ENCODE measurements at places on chromosomes 16 and 17.
A peak's percentile ranks its signal among the peaks of the same experiment; 100 is the strongest.

DNA sequence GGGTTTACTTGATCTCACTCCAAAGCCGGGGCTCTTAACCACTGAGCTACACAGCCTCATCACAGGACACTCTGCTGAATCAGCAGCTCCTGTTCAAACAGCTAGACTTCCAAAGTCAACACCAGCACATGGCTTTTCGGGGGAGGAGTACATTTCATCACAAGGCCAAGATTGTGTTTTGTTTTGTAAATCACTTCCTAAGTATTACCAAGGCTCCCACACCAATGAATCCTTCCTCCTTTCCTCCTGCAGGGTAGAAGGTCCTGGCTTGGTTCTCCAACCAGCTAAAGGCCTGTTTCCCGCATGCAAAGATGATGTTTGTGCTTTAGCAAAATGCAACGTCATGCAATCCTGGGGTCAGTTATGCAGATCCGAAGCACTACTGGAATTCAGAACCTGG lies 152.5 kb downstream of the XYLT1 start:
- DNase-seq = peak; percentile 59

- no peak for DNase-seq
Observed at GRCh38 chr17:82127704-82128103, 29.7 kb upstream of the FASN start.

DNA sequence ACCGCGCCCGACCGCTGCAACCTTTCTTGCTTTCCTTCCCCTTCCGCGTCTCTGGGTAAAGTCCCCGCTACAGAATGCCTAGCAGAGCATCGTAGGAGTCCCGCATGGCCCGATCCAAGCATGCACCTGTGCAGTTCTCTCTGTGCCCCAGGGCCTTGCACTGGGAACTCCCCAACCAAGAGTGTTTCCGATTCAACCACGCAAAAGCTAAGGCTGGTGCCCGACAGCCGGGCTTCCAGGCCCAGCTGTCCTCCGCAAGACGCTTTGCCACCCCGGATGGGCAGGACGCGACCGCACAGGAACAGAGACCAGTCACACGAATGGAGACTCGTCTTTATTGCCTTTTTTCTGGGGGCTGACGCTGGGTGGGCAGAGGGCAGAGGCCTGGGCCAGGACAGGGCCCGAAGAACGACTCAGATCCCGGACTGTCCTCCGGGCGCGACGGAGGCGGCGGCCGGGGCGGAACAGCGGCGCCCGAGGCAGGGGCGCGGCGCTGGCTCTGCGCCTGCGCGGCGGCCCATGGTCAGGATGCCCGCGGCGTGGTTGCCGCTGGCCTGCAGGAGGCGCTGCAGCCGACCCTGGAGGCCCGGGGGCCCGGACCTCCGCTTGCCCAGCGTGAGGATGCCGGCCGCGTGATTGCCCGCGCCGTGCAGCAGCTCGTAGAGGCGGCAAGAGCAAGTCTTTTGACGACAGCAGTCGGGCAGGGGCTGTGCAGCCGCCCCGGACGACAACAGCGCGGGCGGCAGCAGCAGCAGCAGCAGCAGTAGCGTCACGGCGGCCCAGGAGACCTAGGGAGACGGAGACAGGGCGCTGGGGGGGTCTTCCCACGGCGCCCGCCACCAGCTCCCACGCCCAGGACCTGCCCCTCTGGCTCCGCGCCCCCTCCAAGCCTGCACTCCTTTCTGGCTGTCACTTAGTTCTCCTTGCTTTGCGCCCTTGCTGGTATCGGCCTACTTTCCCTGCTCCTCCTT lies 1.2 kb downstream of the HCRT start:
- DNase-seq = peak; percentile 89

DNA sequence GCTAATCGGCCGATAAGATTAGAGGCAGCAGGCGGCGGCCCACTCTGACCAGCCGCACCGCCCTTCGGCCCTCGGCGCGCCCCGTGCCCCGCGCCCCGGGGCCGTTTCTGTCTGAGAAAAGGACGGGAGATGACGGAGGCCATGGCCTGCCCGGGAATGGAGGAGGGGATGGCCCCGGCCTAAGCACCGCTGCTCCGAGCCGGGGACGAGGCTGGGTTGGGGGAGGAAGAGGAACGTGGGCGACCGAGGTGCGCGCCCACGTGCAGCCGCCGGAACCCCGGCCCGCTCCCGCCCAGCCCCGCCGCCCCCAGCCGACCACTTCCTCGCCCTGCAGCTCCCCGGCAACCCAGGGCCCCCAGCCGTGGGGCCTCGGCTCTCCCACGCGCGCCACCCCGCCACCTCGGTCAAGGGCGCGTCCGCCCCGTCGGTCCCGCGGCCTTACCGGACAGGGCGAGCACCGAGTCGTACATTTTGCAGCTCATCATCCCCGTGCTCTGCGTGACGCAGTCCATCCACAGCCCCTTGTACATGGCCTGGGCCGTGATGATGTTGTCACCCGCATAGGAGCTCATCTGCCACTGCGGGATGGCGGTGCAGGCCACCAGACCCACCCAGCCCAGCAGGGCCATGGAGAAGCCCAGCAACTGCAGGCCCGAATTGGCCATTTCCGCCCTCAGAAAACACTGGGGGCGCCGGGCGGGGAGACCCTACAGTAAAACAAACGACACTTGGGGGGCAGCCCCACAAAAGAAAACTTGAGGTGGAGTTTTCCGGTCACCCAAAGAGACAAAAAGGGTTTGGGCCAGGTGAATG lies 693 bp downstream of the CLDN7 start:
- DNase-seq = peak; percentile 20

GRCh38 chr17:1373707-1374237 lies 26.2 kb downstream of the YWHAE start:
- DNase-seq = no peak

- no peak for DNase-seq
Observed at GRCh38 chr17:6943406-6943805, 52.4 kb upstream of the ALOX12 start.

DNA sequence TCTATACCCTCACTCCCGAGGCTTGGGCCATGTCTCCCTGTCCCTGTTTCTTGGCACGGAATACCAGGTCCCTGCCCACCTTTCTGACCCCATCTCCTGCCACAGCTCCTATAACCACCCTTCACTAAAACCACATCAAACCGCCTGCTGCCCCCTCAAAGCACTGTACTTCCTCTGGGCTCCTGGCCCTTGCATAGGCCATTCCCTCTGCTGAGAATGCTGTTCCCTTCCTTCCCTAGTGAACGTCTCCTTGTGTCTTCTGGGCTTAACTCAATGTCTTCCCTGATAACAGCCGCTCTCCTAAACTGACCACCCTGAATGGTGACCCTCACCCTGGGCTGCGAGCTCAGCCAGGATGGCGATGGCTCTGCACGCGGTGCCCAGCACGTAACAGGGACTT lies 10.7 kb downstream of the AANAT start:
- no peak for DNase-seq

- DNase-seq = peak; percentile 48
Observed at GRCh38 chr16:89598199-89598598, 15.2 kb upstream of the DPEP1 start.

GRCh38 chr16:15950161-15950854 lies 892 bp downstream of the ABCC1 start:
- peak; percentile 31 for DNase-seq

DNA sequence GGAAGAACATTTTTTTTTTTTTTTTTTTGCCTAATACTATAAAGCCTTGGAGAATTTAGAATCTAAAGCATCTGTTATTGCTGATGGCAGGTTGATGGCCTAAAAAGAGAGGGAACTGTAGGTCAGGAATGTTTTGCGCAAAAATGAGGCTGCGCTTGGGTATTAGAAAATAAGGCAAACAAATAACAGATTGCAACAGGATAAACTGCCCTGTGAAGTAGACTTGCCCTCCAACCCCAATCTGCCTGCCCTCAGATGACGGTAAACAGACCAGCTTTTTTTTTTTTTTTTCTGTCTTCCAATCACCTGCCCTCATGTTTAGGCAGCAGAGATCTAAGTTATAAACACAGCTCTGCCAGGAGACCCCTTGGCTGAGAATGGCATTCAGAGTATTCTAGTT lies 3.8 kb upstream of the DHX8 start:
- DNase-seq = no peak

DNA sequence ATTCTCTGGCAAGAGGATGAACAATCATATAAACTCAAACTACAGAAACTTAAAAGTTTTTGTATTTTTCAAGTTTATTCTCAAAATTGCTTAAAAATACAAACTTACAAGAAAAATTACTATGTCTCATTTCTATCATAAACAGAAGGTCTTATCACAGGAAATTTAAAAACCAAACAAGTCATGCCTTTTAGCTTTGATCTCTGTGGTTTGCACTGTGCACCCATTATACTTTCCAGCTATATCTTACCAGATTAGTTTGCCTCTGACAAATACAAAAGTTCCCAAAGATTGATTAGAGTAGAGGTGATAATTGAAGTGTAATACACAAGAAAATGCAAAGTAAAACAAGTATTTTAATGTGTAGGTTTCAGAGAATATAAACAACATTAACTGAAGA lies 117.4 kb downstream of the MYO1D start:
- DNase-seq = no peak

GRCh38 chr16:75058806-75059205 lies 57.8 kb downstream of the LDHD start:
- no peak for DNase-seq

DNA sequence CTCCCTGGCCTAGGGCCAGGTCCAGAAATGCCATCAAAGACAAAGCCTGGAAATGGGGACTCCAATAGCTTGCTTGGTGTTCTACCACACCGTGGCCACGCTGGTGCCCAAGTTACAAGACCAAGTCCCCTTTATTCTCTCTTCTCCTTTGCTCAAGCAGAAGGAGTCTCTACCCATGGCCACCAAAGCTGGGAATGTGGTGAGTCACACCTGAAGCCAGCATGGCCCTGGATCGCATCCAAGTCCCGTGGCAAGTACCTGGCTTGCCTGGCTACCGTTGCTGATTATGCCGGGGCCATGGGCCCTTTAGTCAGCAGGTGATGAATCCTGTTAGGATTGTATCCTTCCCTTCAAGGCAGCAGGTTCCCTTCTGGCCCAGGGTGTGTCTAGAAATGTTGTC lies 260.0 kb downstream of the HAPSTR1 start:
- no peak for DNase-seq

GRCh38 chr17:10107316-10108165 lies 90.9 kb downstream of the GAS7 start:
- DNase-seq = no peak

DNA sequence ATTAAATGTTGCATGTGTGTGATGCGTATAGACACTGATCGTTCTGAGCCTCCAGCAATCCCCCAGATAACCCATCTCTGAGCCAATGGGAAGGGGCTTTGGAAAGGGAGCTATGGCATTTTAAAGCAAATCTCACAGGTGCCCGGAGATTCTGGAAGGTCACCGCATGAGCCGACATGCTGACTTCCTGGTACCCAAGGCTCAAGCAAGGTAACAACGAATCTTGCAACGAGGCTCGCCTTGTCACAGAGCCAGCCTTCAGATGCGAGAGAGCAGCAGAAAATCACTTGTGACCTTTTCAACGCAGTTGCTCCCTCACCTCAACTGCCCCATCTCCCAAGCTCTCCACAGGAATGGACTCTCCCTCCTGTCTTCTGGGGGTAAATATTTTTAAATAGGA lies 154.8 kb upstream of the CDH5 start:
- DNase-seq = no peak

DNA sequence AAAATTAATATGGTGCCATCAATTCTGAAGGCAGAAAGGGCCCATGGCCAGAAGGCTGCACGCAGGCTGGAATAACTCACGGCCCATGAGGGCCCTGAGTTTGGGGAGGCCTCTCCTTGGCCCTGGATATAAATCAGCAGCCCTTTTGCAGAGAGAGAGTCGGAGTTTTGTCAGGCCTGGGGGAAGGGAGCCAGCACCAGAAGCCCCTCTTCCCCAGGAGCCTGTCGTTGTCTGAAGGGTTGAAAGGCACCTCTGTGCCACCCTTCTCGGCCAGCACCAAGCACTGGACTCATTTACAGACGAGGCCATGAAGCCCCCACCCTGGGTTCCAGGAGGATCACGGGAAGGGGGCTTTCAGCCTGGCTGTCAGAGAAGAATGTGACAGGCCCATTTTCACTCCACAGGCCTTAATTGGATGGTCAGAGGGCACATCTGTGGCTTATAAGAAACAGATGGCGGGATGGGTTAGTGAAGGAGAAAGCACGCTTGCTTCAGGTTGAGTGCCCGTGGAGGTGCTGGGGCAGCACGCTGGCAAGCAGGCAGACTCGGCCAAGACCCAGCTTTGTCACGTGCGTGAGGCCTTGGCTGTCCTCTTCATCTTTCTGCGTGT lies 140.6 kb downstream of the CLEC16A start:
- no peak for DNase-seq

Data from GM23338 (cell line).